ENCODE measurements at places on chromosomes 12 and 14.
A peak's percentile ranks its signal among the peaks of the same experiment; 100 is the strongest.

GRCh38 chr14:54261283-54261682 is 135.5 kb upstream of the CDKN3 start:
- no peak for DNase-seq

- DNase-seq: no peak
Measured at GRCh38 chr12:58648176-58648575, 272.1 kb downstream of the LRIG3 start.

DNA sequence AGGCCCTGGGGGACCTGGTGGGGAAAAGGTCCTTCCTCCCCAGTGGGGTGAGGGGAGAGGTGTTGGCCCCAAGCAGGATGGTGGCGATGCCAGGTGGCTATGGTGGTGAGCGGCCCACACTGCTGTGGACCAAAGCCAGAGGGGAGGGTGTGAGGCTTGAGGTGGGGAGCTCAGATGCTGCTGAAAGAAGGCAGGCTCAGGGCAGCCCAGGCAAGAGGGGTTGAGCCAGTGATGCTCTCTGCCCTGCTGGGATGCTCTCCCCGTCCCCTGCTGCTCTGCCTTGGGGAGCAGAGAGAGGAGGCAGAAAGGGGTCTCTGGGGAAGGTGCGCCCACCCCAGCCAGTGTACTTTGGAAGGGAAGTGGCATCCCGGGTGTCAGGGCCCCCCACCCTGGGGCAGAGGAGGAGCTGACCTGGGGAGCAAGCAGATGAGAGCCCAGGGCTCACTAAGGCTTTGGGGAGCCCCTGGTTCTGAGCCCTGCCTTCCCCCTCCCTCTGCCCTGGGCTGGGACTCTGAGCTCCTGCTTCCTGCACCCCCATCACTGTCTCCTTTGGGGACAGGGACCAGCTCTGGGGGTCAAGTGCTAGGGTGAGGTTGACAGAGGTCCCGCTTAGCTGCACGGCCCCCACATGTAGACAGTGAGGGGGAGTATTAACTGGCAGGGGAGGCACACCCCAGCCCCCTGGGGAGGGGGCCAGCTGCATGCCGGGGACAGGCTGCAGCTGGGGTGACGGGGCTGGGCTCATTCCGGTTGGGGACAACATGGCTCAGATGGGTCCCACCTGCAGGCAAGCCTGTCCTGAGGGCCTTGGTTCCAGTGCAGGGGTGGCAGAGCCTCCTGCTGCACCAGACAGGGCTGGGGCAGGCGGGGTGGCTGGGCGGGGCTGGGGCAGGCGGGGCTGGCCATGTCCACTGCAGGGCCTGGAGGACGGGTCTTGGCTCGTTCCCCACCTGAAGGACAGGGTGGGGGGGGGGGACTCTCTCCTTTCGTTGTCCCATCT is 124.4 kb downstream of the KIF26A start:
- DNase-seq: no peak

- DNase-seq: no peak
Measured at GRCh38 chr12:3832738-3833137, 40.5 kb downstream of the PARP11 start.

DNA sequence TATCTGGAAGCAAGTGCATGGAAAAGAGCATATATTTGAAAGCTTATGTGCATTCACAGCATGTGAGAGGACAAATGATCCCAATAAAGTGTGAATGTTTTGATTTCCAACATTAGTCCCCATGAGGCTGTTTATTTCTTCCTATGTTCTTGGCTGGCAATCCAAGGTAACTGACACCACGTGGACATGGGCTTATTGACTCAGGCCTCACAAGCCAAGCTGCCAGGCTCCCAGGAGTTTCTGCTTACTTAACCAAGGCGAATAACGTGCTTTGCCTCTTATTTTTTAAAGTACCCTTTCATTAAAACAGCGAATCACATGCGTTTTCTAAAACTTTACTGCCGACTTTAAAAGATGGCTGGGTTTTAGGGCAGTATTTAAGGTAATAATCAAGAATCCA is 441.7 kb downstream of the FUT8 start:
- DNase-seq: no peak

DNA sequence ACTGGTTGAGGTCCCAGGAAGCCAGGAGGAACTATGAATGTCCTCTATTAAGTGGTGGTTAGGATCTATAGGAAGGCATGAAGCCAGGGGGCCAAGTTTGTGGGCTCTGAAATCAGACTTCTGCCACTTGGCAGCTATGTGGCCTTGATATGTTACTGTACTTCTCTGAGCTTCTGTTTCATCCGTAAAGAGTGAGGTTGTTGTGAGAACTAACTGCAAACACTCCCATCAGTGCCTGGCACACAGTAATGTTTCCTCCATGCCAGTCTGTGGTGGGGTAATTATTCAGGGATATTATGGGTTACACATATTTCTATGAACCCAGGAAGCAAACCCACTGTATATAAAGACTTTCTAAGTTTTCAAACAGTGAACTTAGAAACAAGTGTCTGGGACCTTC is 57.4 kb downstream of the PLXNC1 start:
- DNase-seq: no peak

- no peak for DNase-seq
Measured at GRCh38 chr14:104288272-104288671, 149.9 kb downstream of the KIF26A start.

- DNase-seq: no peak
Measured at GRCh38 chr12:3882896-3883564, 9.8 kb upstream of the PARP11 start.

DNA sequence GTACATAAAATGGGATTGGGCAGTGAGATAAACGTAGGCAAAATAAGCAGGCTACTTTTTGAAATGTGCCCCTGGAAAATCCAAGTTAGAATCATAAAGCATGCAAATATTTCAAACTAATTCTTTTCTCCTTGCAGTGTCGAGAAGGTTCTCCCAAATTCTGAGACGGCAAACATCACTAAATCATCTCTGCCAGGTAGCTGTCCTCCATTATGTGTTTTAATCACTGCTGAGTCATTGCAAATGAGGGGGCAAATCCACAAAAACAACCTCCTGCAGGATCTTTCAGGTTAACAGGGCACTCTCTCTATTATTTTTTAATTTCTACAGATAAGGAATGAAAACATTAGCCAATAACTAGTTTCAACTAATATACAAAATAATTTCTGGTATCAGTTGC is 63.2 kb upstream of the RIC8B start:
- DNase-seq: no peak

- peak; percentile 56 for DNase-seq
Measured at GRCh38 chr12:131104463-131105350, 151.0 kb downstream of the ADGRD1 start.

DNA sequence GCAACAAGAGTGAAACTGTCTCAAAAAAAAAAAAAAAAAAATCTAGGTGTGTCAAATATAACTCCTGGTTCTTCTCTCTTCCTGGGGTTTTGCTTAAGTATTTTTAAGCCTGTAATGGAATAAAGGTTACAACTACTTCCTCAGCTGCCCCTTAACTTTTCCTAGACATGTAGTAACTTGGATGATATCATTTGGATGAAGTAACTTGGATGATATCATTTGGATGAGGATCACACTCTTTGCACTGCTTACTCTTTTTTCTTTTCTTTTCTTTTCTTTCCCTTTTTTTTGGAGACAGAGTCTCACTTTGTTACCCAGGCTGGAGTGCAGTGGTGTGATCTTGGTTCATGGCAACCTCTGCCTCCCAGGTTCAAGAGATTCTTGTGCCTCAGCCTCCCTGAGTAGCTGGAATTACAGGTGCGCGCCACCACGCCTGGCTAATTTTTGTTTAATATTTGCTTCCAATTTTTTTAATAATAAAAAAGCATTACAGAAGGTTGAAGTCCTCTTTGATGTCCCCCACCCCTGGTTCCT is 775 bp upstream of the FAM186A start:
- no peak for DNase-seq

DNA sequence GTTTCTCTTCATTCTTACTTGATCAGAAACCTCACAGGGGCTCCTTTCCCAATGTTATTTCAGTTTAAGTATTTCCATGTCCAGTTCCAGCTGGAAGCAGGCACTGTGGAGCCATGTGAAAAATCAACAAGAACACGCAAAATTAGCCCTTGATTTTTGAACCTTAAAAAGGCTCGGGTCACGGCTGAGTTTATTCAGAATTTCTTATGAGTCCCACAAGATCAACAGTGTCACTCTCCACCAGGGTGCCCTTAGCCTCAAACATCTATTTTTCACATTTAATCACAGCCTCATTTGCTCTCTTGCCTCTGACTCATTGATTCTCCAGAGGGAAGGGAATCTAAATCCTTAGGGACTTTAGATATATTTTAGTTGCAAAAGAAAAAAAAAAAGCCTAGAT is 157.7 kb upstream of the AVPR1A start:
- DNase-seq: no peak
